Pons (tissue), 1 donor: ENCODE measurements at places on chromosomes 12 and 14.

DNA sequence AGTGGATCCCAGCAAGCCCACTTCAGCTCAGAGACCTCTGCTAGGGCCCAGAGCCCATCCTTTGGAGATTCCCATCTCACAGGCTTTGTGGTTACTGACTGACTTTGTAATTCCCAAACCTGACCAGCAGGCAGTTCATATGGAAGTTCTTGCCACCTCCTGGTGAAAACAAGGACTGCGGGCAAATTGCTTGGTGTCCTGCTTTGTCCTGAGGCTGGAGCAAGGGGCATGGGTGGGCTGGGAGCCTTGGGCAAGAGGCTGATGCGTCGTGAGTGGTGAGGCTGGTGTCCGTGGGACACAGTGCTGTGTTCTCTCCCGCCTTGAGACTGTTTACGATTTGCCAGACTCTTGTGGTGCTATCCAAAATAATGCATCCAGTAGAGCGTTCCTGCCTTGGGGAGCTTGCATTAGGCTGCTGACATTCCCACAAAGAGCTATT is 91.0 kb downstream of the LRRC74A start:
- DNase-seq: peak; percentile 49

DNA sequence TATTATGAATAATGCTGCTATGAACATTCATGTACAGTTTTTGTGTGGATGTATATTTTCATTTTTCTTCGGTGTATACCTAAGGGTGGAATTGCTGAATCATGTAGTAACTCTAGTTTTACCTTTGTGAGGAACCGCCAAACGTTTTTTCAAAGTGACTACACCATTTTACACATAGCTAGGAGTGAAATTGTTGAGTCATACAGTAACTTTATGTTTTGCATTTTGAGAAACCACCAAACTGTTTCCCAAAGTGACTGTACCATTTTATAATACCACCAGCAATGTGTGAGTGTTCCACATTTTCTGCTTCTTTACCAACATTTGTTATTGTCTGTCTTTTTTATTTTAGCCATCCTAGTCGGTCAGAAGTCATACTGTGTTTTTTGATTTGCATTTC is 3.1 kb upstream of the TPH2 start:
- no peak for DNase-seq

DNA sequence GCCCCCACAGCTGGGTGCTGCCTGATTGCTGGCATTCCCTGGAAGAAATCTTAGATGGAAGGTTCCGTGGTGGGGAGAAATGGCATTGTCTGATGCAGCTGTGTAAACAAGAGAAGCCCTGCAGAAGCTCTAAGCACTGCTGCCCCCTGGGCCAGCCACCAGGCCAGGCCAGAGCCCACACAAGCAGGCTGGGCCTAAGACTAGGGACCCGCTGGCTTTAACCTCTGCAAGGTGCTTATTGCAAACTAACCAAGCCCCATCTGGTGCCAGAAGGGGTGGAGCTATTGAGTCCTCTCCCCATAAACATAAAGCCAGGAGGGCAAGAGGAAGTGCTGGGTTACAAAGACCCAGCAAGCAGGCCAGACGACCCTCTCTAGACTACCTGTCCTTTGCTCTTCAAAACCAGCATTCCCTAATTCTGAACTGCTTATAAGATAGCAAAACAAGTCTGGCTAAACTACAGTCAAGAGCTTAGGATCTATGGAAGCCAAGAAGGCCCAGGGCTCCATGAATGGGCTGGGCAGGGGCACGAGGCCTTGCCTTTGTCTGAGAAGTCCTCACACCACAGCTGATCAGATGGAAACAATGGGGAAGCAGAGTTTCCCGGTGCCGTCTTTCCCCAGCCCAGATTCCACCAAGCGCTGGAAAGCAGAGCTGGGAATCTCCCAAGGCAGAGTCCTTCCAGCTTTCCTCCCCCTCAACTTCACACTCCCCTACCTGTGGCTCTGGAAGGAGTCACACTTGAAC is 28.8 kb downstream of the P2RX4 start:
- no peak for DNase-seq

DNA sequence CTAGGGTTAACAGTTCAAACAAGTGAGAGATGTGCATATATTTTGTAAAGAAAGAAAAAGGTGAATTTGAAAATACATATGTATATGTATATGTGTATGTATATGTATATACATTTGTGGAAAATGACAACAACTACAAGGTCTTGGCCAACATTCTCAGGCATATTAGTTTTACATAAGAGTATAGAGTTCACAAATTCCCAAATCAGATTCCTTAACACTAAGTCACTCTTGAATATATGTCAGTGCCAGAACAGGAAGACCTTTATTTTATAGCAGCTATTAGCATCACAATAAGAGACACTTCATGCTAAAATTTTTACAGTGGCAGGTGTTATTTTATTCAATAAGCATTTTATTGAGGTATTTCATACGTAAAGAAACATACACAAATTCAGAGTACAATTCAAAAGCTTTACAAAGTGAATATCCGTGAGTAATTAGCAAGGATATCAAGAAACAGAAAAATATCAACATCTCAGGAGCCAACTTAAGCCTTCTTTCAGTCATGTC is 179.7 kb downstream of the SLC6A15 start:
- DNase-seq: no peak

DNA sequence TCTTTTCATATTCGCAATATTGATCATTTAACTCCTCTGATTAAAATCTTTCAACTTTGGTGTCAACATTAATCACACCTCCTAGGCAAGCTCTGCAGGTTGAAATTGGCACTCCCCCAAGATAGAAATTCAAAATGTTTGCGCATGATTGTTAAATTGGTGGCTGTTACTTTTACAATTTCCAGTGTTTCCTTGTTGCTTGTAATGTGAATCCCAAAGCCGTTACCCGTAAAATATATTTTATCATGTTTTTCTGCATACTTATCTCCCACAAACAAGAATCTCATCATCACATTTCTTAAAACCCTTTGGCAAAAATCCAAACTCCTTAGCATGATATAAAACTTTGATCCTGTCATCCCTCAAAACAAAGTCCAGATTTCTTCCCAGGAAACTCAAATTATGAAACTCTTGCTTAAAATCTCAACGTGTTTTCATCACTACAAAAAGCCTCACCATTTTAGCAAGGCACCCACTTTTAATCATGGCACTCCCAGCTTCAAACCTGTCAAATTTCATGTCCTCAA is 14.7 kb downstream of the RTL1 start:
- DNase-seq: no peak

GRCh38 chr14:100586403-100587085 is 673 bp downstream of the BEGAIN start:
- DNase-seq: no peak

GRCh38 chr12:90543841-90544240 is 411.1 kb downstream of the CCER1 start:
- DNase-seq: no peak

DNA sequence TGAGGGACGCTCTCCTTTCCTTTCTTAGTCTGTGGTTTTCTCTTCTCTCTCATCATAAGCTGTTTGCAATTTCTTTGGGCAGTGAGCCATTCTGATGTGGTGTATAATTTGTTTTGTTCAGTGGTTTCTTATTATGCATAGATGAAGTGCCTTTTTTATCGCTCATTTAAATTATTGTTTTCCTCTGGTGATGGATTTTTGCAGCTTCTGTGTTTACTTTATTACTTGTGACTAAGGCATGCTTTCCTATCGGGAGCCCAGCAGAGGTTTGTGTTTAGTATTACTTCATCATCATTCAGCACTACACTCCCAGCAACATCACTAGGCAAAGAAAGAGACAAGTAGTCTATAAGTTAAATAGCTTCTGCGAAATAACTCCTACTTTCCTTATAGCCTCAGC is 586.6 kb upstream of the NOVA1 start:
- no peak for DNase-seq

DNA sequence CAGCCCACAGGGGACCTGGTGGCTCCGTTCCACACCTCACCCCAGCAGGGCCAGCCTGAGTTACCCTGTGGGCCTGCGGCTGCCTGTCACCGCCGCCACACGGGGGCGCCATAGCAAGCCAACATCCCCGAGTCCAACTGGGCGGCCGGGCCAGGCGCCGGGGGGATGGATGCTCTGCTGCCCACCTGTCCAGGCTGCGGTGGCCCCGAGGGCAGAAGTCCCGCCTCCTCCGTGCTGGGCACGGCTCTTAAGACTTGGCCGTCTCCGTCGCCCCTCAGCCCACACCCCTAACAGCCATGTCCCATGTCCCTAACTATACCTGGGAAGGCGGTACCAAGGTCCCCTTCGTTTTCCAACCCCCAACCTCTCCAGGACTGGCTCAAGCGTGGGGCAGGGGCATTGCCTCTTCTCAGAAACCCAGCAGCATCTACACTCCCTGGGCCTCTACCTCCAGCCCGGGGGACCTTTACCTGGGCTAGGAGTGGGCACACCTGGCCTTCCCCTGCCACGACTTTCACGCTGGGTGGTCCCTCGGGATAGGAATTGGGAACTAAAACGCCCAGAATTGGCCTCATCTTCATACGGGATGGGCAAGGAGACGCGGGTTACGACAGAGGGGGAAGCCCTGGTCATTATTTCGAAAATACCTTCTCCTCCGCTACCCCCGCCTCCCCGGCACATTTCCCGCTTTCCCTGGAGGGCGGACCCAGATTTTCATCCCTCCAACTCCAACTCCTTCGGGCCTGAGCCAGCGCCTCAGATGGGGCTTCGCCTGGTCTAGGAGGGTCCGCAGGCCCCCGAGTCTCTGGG is 1.1 kb upstream of the CYP46A1 start:
- peak; percentile 63 for DNase-seq

GRCh38 chr14:106039400-106039799 is 513.0 kb downstream of the TMEM121 start:
- no peak for DNase-seq

GRCh38 chr12:107493666-107494065 is 191.9 kb upstream of the PWP1 start:
- peak; percentile 24 for DNase-seq

GRCh38 chr12:120914794-120915193 is 10.6 kb upstream of the SPPL3 start:
- DNase-seq: no peak

GRCh38 chr12:75623631-75624154 is 112.3 kb upstream of the KRR1 start:
- DNase-seq: peak; percentile 35

DNA sequence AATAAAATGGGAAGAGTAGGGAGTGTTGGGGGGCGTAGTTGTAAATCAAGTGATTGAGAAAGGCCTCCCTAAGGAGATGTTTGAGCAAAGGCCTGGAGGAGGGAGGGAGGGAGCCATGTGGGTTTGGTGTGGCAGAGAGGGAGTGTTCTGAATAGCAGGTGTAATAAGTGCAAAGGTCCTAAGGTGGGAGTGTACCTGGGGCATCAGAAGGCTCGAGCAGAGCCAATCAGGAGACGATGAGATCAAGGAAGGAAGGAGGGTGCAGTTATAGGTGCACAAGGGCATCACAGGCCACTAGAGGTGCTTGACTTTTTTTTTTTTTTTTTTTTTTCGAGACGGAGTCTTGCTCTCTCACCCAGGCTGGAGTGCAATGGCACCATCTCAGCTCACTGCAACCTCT is 77.9 kb upstream of the PLXNC1 start:
- no peak for DNase-seq

DNA sequence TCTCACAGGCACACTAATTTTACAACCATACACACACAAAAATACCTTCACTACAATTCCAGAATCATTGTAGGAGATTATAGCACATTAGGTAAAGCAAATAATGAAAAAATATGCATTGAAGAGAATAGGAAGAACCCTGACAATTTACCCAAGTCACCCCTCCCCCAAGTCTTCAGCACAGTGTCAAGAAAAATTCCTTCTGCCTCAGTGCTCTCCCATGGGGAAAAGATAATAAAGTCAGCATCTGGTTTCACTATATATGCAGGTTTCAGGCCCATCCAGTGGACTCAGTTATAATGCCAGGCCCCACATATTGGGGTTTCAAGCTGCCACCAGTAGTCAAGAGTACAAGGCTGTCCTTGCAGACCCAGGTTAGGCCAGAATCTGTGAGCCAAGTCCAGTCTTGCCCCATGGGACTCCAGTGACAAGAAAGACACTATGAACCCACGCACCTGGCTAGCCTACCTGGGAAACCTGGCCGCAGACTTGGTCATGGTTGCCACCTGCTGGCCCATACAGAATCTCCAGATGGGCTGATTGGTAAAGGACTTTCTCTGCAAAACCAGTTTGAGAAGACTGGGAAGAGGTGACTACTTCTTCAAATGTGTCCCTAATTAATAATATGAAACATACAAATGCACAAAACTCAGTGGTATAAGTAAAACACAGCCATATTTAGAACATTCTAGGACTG is 398.6 kb upstream of the FLRT2 start:
- DNase-seq: no peak

GRCh38 chr14:65304239-65304638 is 108.3 kb upstream of the FUT8 start:
- DNase-seq: no peak

DNA sequence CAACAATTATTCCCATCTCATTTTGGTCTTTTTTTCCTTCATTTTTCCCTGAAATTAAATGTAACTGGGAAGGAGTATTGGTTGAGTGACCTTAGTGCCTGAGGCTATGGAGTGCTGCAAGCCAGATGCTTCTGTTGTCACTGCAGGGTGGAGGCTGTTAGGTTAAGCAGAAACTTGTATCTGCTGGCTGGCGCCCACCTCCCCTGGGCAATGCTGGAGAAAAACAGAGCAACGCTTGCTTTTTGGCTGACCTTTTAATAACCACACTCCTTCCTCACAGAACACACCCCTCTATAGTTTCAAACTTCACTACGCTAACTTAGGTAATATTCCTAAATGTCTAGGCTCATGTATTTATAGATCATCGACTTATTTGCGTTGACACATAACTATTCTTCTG is 583.5 kb upstream of the NOVA1 start:
- DNase-seq: no peak

- DNase-seq: no peak
These were observed 1.9 kb upstream of the SEL1L start for GRCh38 chr14:81535396-81536164.

DNA sequence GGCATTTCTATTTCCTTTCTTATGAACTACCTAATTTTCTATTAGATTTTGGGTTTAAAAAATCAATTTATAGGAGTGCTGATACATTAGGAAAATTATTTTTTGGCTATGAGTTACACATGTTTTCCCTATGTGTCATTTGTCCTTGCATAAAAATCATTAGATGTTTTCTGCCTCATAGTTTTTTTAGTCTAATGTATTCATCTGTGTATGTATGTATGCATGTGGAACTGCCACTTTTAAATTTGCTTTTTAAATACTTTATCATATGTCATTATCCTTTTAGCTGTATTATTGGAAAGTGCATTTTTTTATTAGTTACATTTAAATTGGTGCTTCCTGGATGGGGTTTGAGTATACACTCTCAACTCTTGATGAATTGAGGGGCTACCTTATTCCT is 78.7 kb upstream of the CEP83 start:
- no peak for DNase-seq
